ENCODE measurements at places on chromosomes 16 and 17.
A peak's percentile ranks its signal among the peaks of the same experiment; 100 is the strongest.

DNA sequence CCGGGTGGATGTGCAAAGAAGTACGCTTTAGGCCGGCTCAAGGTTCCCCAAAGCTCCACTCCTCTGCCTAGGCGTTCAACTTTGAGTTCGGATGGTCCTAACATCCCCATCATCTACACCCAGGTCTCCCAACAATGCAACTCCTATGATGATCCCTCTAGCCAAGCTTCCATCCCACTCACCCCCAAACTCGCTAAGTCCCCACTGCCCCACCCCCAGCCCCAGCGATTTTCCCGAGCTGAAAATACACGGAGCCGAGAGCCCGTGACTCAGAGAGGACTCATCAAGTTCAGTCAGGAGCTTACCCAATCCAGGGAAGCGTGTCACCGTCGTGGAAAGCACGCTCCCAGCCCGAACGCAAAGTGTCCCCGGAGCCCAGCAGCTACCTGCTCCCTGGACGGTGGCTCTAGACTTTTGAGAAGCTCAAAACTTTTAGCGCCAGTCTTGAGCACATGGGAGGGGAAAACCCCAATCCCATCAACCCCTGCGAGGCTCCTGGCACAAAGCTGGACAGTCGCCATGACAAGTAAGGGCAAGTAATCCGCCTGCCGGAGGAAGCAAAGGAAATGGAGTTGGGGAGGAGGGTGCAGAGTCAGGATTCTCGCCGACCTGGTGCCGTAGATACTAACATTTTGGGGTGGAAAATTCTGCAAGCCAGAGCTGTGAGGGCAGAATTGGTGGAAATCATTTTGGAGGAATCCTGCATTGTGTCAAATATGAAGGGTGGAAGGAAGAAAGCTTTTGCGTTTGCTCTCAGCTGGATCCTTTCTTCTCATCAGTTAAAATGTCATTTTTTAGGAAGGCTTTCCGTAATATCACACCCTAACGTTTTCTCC is at the start of gene TP53:
Gene TP53, minus strand, starts transcription at position 419 of the 836 bp plus-strand sequence. CDS start 10,896 bp downstream, outside the sequence.
- DNase-seq: peak; percentile 67

GRCh38 chr16:30521873-30522641 is 4.3 kb downstream of the ZNF768 start:
- DNase-seq: no peak

GRCh38 chr16:53091466-53092211 is 36.8 kb downstream of the CHD9 start:
- no peak for DNase-seq

DNA sequence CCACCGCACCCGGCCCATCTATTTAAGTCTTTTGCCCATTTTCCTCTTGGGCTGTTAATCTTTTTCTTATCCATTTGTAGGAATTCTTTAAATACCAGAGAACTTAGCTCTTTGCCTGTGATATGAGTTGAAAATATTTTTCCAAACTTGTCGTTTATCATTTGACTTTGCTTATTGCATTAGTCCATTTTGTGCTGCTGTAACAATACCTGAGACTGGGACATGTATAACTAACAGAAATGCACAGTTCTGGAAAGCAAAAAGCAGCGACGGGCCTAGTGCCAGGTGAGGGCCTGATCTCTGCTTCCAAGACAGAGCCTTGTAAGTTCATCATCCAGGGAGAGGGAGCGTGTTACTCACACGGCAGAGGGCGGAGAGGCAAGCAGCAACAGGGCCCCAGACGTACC is 25.6 kb upstream of the BHLHA9 start:
- no peak for DNase-seq

- no peak for DNase-seq
Measured at GRCh38 chr17:62780269-62780668, 27.8 kb downstream of the MARCHF10 start.

DNA sequence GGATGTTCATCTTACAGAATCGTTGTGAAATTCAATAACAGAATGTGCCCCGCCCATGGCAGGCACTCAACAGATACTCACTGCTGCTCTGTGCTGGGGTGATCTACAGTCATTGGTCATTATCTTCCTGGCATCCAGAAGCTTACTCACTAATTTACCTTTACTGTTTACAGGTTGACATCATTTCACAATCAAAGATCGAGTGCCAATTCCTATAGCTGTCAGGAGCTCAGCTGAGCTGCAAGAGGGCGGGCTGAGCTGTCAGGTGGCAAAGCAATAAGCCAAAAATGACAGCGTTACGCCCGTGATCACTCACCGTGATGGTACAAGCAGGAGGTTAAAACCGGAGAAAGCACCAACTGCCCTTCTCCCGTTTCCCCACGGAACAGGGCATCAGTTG is 51.2 kb downstream of the LITAF start:
- DNase-seq: no peak

DNA sequence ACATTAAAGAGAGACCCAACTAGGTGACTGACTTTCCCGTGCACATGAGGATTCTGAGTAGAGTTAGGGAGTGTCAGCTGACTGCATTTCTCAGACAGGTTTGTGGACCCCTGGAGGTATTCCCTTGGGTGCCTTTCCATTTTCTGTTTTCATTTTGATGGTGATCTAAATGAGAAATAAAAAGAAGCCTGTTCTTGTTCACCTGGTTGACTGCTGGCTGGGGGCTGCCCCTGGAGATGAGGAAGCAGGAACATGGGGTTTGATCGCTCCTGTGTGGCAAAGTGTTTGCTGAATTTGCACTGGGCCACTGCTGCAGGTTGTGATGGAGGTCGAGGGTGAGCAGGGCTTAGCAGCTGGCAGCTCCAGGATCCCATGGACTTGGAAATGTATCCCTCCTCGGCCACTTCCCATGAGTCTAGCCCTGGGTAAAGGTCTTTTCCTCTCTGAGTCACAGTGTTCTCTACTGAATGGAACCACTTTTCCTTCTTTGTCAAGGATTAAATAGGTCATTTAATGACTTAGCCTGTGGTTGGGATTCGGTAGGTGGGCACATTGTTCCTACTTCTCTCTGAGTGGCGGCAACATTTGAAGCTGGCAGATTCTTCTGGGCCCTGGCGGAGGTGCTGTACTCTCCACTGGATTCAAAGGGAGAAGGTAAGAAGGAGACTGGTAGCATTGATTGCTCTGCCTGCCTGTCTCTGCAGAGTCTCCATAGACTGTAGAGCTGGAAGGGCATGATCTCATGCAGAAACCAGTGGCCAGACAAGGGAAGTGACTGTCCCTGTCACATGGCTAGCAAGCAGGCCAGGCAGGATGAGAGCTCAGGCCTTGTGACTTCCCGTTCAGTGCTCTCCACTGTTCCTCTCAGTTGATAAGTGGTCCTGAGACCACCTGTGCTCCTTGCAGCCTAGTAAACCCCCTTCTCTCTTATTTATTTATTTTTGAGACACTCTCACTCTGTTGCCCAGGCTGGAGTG is 17.9 kb downstream of the SNX29 start:
- no peak for DNase-seq

DNA sequence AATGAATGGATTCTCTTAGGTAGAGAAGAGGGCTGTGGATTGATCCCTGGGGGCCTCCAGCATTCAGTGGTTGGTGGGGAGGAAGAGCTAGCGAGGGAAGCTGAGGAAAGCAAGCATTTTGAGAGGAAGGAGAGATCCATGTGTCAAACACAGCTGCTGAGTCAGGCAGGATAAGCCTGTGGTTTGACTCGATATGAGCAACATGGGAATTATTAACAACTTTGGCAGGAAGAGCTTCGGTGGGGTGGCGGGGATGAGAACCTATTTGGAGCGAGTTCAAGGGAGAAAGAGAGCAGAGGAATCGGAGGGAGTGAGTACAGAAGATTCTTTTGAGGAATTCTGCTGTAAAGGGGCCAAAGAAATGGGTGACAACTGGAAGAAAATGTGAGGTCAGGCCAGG is 59.5 kb upstream of the CDC42EP4 start:
- DNase-seq: peak; percentile 71

DNA sequence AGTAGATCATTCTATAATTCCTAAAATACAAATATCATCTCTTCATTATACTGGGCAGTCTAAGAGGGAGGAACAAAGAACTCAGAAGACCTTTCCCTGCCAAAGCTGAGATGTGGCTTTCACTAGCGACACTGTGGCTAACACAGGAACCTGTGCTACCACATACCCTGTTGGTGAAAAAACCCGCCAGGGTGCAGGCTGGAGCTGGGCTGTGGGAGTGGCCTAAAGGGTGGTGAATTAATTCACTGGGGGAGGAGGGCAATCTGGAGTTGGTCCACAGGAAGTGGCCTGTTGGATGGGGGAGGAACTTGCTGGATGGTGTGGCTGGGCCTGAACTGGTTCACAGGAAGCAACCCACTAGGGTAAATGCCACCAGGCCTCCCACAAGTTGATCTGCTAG is 7.4 kb downstream of the ZNF594 start:
- no peak for DNase-seq

DNA sequence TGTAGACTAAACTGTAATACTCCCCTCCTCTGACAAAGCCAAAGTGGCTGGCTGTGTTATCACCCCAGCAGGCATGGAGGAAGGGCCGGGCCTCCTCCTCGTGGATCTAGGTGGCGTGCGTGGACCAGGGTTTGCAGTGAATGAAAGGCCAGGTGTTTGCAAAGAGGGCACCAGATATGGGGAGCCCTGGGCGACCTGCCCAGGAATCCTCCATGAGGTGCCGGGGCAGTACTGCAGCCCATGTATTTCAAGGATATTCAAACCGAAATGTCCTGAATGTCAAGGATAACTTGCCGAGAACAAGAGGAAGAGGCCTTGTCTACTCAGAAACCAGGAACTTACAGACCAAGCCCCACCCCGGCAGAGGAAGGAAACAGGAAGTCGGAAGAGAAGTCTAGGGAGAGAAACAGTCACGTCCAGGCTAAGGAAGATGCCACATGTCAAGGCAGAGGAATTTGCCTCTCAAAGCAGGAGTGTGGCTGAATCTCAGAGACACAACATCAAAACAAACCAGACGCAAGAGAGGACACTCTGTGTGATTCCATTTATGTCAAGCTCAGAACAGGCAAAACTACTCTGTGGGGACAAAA is 13.7 kb upstream of the OSGIN1 start:
- DNase-seq: no peak

GRCh38 chr16:68093816-68094613 is 8.8 kb downstream of the NFATC3 start:
- DNase-seq: no peak

DNA sequence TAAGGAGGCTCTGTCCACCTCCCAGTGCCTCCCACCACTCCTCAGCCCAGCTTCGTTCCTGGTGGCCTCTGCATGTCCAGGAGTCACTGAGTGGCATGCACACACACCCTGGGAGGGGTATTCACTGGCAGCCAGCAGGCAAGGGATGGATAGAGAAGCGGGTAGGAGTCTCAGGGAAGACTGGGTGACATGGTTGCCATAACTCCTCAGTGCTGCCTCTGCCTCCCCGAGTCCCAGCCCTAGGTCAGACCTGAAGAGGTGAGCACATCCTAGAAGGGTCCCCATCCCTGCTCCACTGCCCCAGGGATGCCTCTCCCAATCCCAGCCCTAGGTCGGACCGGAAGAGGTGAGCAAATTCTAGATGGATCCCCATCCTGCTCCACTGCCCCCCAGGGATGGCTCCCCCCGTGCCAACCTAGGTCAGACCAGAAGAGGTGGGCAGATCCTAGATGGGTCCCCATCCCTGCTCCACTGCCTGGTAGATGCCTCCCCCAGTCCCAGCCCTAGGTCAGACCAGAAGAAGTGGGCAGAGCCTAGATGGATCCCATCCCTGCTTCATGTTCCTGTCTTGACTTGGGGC is 197.0 kb downstream of the IRF8 start:
- no peak for DNase-seq

GRCh38 chr17:4980644-4981216 is 6.7 kb downstream of the CAMTA2 start:
- DNase-seq: no peak

- no peak for DNase-seq
Measured at GRCh38 chr17:31387438-31387837, 4.0 kb upstream of the RAB11FIP4 start.

DNA sequence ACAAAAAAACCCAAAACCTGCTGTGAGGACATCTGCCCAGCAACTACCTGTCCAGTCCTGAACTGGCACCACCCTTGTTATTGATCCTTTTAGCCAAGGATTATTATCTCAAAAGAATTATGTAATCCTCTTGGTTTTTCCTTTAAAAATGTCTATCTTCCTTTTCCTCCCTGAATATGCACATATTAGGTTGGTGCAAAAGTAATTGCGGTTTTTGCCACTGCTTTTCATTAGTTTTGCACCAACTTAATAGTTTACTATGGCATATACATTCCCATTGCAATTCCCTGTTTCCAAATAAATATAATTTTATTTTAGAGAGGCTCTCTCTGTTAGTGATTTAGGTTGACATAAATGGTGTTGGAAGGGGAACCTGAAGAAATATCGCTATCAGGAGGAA is 51.3 kb downstream of the MPHOSPH6 start:
- DNase-seq: no peak

GRCh38 chr17:75764417-75764710 is 628 bp downstream of the GALK1 start:
- no peak for DNase-seq

DNA sequence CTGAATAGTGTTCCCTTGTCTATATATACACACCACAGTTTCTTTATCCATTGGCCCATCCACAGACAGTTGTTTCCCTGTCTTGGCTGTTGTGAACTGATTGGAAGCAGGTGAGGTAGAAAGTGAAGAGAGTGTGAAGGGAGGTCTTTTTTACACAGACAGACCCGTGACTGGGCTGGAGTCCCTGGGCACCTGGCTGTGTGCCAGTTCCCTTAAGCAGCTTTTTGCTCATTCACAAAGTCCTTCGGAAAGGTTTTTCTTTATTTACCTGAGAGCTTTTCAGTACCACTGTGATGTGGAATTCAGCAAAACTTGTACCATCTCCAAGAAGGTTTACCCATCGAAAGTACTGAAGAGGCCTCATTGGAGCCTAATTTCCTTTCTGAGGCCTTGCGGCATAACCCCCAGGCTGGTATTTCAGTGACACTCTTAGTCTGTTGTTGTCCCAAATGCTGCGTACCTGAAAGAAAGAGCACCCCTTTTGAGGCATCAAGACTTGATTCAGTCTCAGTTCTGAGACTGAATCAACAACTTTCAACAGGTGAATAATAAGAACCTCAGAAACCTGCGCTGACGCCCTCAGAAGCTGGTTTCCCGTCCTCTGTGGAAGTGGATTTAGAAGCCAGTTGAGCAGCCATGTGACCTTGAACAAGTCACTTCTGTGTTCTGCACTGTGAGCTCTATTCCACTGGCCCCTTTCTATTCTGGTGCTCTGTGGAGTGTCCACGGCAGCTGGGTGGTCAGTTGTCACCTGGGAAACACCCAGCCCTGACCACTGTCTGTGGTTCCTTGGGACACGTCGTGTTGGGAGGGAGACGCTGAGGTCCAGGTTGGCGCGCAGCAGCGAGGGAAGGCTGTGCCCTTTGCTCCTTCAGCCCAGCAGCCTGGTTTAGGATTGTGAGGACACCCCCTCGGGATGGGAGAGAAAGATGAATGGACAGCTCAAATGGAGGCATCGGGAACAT is 53.9 kb upstream of the CRISPLD2 start:
- DNase-seq: no peak

GRCh38 chr17:80774643-80775281 is 216.9 kb upstream of the CHMP6 start:
- DNase-seq: no peak

GRCh38 chr16:89248196-89248982 is 30.9 kb downstream of the ZNF778 start:
- DNase-seq: no peak

DNA sequence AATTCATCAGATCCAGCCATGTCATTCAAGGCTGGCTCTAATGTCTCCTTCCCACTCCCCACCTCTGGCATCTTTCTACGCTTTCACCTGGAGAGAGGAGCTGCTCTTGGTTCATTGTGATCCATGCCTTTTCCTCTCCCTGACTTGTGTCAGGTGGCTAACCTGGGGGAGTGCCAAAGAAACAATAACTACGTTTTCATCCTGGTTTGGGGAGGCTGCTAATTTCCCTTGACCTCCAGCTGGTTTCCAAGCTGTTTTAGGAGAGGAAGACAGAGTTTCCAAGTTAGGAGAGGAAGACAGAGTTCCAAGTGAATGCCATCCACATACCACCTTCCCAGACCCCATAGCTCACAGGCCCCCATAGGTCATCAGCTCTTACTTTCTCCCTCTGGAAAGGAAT is 40.0 kb upstream of the HLF start:
- DNase-seq: no peak
